ENCODE measurements at places on chromosomes 5 and 9.

- no peak for DNase-seq
These were observed 69.8 kb upstream of the RAI14 start for GRCh38 chr5:34586117-34586885.

DNA sequence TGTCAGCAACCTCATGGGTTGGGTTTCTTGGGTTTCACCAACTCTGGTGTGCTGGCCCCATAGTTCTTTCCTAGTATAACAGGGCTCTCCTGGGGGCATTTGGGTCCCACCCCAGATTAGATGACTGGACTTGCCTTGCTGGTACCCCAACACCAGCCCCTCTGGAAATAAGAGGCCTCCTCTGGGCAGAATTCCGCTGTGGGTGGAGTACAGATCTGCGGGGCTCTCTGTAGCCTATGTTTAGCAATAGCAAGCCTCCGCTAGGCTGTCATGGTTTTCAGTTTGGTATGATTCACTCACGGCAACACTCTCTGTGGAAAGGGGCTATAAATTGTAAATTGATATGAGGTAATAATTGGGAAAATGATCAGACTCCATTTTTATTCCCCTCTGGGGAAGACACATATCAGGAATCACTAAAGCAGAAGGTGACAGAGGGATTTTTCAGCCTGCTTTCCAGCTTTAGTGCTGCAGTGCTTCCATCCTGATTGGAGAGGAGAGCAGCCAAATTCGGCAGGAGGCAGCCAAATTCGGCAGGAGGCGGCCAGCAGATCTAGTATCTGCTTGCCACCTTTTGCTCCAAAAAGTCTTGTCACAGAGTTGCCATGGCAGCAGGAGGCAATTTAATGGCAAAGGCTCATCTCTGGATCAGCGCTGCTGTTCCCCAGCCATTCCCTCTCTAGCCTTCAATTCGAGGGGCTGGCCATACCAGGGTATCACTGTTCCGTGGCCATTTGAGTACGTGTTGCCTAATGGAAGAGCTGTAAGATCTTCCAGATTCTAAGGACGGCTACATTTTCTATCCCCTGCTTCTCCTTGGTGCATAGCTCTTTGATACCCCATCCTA is 84.6 kb downstream of the SLC44A1 start:
- DNase-seq: no peak

DNA sequence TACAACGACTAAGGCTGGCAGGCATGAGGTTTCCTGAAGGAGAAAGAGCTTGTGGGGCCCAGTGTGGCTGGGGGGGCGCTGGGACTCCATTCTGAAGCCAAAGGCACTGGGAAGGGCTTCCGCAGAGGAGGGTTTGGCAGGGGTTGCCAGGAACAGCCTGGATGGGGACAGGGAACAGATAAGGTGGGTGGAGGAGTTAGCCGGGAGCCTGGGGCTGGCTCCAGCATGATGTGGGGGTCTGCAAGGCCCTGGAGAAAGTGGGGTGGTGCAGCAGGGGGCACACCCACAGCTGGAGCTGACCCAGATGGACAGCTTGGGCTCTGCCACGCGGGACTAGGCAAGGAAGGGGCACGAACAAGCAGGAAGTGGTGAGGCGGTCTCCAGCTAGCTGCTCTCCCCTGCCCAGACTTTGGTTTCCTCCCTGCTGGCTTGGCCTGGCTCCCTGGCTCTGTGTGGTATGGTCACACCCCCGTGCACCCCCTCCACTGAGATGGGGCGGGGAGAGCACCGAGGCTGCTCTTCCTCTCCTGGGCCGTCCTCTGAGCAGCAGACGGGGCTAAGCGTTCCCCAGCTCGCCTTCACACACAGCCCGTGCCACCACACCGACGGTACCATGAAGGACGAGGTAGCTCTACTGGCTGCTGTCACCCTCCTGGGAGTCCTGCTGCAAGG is at the start of gene LTC4S:
TSS of gene LTC4S (plus strand) at position 519 of the 672 bp plus-strand sequence. CDS start at position 614, 95 bp downstream.
- DNase-seq: no peak

DNA sequence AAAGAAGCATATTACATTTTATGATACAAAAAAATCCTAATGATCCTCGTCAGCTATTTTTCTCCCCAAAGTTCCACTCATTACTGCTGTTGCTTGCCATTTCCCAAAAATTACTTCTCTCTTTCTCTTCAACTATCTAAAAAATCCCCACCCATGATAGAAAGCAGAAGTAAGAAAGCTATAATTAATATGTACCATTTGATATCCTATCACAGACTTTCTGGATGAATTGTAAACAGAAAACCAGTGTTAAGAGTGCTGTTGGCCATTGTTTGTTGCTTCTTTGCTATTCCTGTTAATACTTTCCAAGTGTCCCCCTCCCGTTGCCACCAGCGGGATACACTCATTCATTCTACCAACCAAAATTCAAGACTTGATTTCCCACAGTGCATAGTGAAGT is 136.3 kb upstream of the SMARCA2 start:
- DNase-seq: no peak

DNA sequence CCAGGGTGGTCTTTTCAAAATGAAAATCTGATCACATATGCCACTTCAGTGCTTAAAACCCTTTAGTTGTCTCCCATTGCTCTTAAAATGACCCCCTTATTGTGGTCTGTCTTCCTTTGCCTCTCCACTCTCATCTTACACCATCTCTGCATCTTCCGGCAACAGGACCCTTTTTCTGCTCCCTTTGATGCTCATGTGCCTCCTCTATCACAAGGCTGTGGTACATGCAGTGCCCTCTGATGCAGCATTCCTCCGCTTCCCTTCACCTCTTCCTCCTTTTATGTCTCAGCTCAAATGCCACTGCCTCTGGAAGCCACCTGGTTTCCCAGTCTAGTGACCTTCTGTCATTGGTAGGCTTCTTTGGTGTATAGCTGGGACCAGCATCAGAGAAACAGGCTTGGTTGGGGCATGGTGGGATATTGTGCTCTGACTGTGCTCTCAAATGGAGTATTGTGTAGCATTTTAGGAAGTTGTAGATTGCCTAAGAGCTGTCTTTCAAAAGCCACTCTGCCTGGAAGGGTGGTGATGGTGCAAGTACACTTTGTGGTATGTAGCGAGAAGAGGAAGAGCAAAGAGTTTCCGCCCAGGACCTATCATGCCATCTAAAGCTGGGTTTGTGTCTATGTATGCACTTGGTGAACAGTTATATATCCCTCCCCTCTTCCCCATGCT is 28.1 kb downstream of the ARHGAP26 start:
- DNase-seq: no peak

- DNase-seq: no peak
These were observed 29.0 kb downstream of the KLHL3 start for GRCh38 chr5:137706841-137707240.

- no peak for DNase-seq
These were observed 125.5 kb upstream of the FAM174A start for GRCh38 chr5:100409660-100410151.

- DNase-seq: no peak
These were observed 23.9 kb upstream of the CDKN2AIPNL start for GRCh38 chr5:134435560-134435959.
